ENCODE measurements at places on chromosomes 5 and 9.

DNA sequence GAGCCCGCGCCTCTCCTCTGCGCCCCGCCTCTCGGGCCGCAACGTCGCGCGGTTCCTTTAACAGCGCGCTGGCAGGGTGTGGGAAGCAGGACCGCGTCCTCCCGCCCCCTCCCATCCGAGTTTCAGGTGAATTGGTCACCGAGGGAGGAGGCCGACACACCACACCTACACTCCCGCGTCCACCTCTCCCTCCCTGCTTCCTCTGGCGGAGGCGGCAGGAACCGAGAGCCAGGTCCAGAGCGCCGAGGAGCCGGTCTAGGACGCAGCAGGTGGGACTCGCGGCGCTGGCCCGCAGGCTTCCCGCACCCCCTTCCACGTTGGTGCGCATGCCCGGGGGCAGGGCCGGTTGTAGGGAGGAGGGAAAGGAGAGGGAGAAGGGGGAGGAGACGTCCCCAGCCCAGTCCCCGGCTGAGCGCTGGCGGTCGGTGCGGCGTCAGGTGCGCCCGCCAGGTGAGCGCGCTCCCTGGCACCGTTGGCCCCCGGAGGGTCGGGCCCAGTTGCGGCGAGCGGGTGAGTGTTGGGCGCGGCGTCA is at the start of gene OCLN:
OCLN (plus strand) TSS at position 400 of the 532 bp plus-strand sequence. CDS start 11,455 bp downstream, outside the sequence.
- no peak for DNase-seq

GRCh38 chr5:155794795-155795194 is 532.2 kb upstream of the SGCD start:
- no peak for DNase-seq

GRCh38 chr9:82247318-82247717 is 258.7 kb downstream of the SPATA31D1 start:
- no peak for DNase-seq

- DNase-seq, result no peak
Measured at GRCh38 chr9:125409217-125409636, 147.6 kb downstream of the GAPVD1 start.

DNA sequence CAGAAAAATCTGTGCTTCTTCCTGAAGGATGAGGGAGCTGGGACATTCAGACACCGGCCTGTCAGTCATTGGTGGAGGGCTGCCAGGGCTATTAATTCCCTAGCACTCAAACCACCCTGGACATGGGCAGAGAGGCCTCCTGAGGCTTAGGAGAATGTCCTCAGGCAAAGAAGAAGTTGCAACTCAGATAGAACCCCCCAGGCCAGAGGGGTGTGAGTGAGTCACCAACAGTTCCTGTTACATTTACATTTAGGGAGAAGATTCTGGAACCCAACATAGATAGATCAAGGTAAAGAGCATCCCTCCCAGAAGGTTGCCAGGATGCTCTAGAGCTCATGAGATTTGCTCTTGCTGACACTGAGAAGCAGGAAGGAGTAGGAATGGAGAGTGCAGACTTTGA is 29.2 kb upstream of the SYK start:
- no peak for DNase-seq

DNA sequence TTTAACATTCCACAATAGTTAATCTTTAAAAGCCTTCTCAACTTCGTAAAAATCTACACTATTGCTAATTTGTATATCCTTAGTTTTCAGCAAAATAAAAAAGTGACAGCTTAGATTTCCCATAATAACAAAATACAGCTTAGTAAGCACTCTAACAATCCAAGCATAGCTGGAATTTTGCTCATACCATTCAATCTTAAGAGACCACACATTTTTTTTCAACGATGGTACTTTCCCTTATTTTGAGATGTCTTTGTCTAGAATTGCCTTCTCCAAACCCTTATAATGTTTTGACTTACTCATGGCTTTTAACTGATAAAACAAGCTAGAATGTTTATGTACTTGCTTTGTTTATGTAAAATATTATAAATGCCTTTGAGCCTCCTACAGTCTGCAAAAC is 65.6 kb downstream of the HOMER1 start:
- DNase-seq, result peak; percentile 50

- DNase-seq, result peak; percentile 93
Measured at GRCh38 chr5:157384971-157385709, 74.9 kb upstream of the NIPAL4 start.

DNA sequence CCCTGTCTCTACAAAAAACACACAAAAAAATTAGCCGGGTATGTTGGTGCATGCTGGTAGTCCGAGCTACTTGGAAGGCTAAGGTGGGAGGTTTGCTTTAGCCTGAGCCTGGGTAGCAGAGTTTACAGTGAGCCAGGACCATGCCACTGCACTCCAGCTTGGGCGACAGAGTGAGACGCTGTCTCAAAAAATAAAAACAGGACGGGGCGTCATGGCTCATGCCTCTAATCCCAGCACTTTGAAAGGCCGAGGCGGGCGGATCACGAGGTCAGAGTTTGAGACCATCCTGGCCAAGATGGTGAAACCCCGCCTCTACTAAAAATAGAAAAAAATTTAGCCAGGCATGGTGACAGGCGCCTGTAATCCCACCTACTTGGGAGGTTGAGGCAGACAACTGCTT is 40.3 kb downstream of the UBE2D2 start:
- no peak for DNase-seq

DNA sequence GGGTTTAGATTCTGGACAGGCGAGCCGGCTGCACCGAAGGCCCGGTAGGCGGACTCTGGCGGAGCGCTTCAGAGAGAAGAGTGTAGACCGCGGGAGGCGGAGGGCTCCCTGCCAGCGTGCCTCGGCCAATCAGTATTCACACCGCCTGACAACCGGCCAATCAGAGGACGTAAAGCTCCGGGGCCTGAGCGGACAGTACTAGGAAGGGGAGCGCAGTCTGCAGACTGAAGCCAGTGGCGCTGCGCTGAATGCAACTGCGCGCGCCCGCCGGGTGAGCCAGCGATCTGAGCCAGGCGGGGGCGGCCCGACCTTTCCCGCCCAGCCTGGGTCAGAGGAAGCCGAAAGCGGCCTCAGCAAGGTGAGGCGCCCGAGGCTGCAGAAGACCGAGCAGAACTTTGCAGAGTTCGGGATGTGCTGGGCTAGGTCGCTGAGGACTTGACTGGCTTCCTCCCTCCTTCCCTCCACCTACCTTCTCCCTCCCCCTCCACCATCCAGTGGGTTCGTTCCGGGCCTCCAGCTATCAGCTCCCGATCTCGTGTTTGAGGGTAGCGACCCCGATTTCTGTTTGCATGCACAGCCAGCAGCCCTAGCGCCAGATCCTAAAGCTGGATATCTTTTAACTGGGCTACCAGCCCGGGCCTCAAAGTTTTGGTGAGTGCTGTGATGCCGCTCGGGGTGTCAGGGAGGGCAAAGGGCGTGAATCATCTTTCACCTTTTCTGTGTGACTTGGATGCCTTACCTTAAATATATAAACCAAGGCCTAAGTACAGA is at the start of gene DMRT2:
DMRT2 (plus strand) TSS at position 233 of the 771 bp plus-strand sequence. CDS start 1,257 bp downstream, outside the sequence.
- DNase-seq, result peak; percentile 45

- DNase-seq, result no peak
Measured at GRCh38 chr5:116152169-116152568, 67.3 kb downstream of the COMMD10 start.

DNA sequence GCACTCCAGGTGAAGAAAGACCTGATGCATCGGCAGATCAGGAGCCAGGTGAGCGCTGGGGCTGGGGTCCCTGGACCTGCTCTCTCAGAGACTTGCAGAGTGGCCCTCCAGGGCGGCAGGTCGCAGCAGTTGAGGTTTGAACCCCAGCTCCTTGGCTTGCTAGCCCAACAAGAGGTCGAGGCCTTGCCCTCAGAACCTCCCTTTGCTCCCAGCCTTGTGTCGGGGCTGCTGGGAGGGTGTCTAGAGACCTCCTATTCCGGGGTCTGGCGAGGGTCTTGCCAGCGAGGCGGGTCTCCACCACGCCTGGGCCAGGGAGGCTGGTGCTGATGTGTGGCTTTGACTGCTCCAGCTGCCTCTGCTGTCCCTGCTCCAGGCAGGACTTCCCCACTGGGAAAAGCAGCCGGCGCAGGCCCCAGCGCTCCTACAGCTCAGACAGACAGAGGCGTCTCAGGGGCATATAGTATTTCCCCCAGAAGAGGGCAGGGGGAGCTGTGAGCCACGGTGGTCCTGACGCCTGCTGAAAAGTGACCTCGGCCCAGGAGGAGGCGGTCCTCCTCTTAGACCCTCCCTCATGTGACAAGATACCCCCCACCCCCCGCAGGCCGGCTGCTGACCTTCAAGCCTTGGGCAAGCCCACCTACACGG is 38.3 kb downstream of the LRSAM1 start:
- no peak for DNase-seq

- peak; percentile 10 for DNase-seq
Measured at GRCh38 chr5:56910210-56910965, 992 bp downstream of the SETD9 start.

DNA sequence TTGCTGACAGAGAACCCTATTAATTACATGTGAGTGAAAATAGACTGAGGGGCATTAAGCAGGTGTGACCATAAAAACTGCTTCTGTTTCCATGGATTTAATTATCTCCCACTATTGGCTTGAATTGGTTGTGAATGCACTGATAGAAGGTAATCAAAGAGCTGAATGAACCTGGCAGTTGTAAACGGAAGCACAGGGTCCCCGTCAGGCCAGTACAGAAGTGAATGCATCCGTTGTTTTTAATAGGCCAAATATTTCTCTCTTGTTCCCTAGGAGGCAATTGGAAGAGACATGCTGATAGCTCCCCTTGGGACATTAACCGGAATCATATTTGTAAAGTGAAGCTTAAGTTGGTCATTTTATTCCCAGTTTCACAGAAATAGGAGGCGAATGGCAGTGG is 147.0 kb downstream of the CAVIN4 start:
- DNase-seq, result no peak
